Left forelimb (tissue), 1 donor: ENCODE measurements at places on chromosomes 6 and 20.

DNA sequence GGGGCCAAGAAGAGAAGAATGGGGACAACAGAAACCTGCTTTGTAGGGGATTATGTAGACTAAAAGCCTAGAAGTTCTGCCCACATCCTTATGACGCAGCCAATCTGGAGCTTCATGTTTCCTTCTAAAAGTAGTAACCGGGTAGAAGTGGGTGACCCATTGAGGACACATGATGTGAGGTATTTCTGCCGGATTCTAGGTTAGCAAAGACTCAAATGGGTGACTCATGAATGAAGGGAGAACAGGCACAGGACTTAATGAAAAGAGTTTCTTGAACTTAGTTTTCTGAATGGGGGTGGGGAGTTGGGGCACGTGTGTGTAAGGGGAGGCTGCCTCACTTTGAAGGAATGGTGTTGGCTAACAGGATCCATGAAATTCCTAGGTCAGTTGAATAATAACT lies 68.8 kb downstream of the CDS2 start:
- no peak for DNase-seq

DNA sequence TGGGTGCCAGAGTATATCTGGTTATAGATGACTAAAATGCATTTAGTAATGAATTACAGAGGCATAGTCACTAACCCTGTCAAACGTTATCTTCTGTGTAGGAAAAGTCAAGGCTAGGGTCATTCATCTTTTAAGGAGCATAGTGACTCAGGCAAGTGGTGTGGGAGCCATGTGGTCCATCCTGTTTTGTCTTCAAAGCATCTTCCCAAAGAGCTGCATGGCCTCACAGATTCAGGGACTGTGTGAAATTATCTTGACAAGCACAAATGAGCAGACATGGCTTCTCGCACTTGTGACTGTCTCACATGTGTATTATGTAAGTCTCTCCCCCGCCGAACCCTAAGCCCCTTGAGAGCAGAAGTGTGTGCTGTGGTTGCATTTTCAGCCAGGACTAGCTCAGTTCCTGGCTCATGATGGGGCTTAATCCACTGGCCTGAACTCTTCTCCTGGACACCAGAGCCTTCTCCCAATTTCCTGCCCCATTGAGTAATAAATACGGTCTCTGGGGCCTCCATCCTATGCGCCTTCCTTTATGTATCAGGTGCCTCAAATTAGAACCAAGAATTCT lies 769.1 kb downstream of the QKI start:
- no peak for DNase-seq

- no peak for DNase-seq
Observed at GRCh38 chr20:8787090-8787489, 281.8 kb upstream of the PLCB4 start.

GRCh38 chr6:36685926-36686667 lies 7.6 kb downstream of the CDKN1A start:
- no peak for DNase-seq

- no peak for DNase-seq
Observed at GRCh38 chr6:158825951-158826306, 6.8 kb upstream of the EZR start.

GRCh38 chr20:16066571-16066970 lies 506.7 kb downstream of the KIF16B start:
- DNase-seq = no peak

DNA sequence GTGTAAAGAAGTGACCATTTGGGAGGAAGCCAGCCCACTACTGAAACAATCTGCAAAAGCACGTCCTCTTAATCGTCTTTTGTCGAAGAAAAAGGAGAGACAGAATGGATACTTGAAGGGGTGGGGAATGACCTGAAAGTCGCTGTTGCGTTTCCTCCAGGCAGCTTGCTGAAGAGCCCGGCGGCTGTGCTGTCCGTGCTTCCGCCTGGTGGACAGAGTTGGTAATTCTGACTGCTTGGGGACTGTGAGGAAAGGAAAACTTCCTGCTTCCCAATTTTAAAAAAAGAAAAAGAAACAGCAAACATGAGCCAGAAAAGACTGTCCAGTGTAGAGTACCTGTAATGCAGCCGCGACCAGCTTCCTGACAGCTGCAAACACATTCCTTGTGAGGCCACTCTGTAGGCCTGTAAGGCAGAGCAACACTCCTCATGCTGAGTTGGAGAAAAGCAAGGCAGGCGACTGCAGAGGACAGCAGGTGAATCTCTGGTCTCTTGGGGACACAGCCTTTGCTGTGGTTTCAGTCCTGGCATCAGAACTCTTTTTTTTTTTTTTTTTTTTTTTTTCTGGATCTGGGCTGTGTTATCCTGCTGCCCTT lies 251.1 kb upstream of the TBX18 start:
- DNase-seq = peak; percentile 84

- no peak for DNase-seq
Observed at GRCh38 chr20:37228656-37229055, 33.0 kb downstream of the GHRH start.

DNA sequence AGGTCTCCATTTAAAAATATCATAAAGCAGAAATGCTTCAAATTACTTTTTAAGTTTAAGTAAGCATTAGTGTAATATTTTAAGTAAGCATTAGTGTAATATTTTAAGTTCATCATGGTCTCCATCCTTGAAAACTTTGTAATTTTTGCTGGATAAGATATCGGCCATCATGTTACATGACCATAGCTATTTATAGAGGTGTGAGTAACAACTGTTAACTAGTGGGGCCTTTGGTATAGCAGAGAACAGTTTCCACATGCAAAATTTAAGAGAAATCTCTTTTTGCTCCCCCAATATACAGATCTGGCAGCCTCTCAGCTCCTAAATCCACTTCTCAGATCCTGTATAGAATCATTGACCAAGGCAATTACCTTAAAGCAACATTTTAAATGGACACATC lies 468 bp downstream of the TRDN start:
- DNase-seq = no peak

DNA sequence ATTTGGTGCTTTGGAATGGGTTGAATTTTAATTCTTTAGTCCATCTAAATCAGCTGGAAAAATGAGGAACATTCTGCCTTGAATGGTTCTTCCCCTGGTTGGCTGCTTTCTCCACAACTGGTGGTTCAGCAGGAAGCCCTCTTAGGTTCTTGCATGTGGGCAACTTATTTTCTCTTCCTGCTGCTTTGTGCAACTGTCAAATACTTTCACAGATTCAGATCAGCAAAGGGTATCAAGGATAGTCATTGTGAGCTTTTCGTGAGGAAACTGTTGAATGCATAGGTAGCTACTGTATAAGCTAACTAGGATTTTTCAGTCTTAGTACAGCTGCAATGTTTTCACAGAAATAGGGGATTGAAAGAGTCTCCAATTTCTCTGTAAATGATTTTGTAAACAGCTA lies 72.9 kb upstream of the MRAP2 start:
- no peak for DNase-seq

GRCh38 chr20:53751620-53752318 lies 158.1 kb upstream of the ZNF217 start:
- no peak for DNase-seq

DNA sequence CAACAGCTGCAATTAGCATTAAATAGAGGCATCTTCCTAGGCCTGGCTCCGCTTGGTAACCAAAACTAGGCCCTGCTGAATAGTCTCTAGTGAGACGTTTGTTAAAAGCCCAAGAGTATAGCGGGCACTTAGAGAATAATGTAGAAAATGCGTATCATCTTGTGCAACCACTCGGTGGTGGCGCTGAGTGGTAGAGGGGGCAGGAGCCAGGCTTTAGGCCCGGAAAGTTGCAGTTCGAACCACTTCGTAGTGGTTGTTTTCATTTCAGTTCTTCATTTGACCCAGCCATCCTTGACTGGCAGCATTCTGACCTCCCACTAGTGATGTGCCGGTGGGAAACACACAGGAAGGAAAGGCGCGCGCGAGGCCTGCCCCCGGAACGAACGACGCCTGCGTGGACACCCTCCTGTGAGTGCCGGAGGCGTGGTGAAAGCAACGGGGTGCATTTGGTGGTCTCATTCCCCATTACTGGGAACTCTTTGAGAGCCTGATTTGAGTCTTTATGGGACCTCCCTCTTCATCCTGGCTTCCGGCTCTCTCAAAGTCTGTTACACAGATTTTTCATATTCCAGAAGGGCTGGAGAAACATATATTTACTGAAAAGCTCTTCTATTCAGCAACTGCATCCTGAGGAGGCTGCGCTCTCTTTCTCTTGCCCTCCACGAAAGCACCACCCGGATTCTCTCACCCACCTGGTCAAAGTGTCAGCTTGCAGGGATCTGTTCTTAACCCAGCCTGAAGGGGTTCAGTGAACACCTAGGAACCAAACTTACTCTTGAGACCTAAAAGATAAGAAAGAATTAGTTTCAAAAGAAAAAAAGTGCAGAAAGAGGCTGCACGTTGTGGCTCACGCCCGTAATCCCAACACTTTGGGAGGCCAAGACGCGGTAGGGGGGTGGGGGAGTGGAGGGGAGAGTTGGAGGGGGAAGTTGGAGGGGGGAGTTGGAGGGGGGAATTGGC lies 18.2 kb downstream of the GPX5 start:
- peak; percentile 76 for DNase-seq

DNA sequence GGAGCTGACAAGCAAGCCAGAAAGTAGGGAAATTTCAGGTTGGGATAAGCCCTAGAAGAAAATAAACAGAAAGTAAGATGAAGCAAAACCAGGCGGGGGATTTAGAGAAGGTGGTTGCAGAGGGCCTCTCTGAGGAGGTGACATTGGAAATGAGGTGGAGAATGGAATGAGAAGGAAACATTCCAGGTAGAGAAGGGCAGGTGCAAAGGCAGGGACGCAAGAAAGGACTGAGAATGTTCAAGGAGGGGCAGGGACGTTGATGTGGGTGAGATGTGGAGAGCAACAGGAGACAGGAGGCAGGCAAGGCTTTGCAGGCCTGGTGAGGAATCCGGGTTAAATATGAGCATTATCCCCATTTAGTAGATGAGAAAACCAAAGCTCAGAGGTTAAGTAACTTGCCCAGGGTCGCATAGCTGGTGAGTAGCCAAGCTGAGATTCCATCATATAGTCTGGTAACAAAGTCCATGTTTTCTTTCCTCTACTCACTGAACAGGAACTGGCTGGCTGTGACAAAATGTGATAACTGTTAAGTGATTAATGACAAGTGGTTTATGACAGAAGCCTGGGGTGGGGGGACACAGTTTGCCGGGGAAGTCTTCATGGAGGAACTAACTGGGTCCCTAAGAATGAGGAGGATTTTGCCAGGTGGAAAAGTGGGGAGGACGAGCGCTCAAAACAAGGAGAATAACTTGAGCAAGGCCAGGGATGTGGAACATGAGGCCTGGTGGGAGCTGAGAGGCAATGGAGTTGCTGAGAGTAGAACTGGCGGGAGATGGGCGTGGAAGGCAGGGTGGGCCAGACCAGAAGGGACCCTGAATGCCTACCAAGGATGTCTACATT lies 32.6 kb downstream of the MRPL14 start:
- no peak for DNase-seq

GRCh38 chr20:45097485-45098102 lies 3.3 kb downstream of the KCNS1 start:
- no peak for DNase-seq

- DNase-seq = peak; percentile 22
Observed at GRCh38 chr20:19259141-19259591, 46.7 kb downstream of the SLC24A3 start.

- DNase-seq = no peak
Observed at GRCh38 chr6:35092362-35093117, 48.6 kb downstream of the TCP11 start.

DNA sequence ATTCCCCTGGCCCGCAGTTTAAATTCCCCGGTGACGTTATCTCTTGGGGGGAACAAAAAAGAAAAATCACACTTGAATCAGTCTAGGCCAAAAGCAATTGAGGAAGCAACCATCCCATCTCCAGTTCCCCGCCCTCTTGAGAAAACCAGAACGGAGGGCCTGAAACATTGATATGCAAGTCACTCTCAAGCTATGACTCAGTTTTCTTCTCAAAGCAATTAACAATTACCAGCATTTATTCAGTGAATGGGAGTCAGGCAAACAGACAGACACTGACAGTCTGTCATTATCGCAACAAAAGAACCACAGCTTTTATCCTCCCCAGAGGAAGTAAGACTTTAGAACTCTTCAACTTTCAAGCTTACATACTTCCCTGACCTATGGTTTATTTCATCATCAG lies 100.9 kb downstream of the OPRM1 start:
- DNase-seq = no peak

DNA sequence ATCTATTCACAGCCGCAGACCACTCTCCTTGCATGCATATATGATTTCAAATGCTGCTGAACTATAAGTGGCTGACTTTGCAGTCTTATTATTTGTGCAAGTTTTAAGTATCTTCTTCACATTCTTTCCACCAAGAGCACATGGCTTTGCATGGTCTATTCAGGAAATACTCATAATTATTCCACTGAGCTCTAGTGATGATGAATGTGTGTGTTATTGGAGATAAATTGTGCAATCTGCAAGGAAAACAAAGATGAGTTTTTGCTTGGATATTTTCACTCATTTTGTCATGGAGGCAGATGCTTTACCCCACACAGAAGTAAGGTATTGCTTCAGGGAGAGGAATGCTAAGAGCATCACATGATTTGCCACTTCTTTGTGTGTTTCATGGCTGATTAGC lies 764.6 kb downstream of the TBC1D32 start:
- no peak for DNase-seq

DNA sequence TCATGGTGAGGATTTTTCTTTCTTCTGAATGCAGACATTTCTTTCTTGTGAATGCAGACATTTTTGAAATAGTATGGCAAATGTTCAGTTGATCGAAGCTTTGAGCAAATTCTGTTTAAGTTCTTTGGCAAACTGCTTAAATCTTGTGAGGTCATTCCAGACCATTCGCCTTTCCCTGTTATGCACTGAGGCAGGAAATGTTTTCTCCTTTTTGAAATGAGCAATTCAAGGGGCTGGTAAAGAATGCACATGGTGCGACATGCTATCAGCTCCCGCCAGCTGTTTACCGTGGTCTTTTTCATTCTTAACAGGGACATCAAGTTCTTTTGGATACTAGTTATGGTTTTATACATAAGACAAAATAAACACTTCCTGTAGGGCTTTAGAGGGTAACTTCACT lies 112.0 kb upstream of the CCN2 start:
- DNase-seq = no peak

DNA sequence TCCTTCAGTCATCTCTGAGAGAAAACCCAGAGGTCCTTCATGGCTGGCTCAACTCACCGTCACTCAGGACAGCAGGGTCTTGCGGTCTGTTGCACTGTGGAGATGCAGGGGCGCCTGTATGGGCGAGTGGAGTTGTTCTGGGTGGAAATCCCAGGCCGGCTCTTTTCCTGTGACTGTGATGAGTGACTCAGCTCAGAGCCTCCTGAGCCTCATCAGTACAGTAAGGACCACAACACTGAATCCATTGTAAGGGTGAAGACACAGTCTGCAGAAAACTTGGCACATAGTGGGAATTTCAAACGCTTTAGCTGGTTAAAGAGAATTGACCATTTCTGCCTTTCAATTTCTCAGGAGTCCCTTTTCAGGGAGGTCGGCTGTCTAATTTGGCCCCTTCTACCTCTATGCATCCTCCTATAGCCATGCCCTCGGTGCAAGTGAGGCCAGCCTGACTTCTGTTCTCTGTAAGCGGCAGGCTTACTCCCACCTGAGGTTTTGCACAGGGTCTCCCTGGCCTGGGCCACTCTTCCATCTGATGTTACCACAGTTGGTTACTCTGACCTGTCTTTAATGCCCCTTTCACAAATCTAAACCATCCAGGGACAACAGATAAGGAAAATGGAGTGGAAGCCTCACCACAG lies 35.5 kb upstream of the TBXT start:
- no peak for DNase-seq

GRCh38 chr20:58585753-58586540 lies 65.1 kb upstream of the STX16 start:
- peak; percentile 52 for DNase-seq
